ENCODE measurements at places on chromosomes 13 and 19.
A peak's percentile ranks its signal among the peaks of the same experiment; 100 is the strongest.

DNA sequence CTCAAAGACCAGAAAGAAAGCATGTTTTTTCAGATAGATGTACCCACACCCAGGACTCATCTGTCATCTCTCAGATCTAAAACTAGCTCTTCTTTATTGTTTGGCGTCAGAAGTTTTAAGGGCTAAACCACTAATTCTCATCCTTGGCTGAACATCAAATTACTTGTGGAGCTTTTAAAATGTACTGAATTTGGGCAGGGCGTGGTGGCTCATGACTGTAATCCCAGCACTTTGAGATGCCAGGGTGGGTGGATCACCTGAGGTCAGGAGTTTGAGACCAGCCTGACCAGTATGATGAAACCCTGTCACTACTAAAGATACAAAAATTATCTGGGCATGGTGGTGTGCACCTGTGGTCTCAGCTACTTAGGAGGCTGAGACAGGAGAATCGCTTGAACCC, 47.4 kb downstream of the RCBTB2 start:
- no peak for DNase-seq

DNA sequence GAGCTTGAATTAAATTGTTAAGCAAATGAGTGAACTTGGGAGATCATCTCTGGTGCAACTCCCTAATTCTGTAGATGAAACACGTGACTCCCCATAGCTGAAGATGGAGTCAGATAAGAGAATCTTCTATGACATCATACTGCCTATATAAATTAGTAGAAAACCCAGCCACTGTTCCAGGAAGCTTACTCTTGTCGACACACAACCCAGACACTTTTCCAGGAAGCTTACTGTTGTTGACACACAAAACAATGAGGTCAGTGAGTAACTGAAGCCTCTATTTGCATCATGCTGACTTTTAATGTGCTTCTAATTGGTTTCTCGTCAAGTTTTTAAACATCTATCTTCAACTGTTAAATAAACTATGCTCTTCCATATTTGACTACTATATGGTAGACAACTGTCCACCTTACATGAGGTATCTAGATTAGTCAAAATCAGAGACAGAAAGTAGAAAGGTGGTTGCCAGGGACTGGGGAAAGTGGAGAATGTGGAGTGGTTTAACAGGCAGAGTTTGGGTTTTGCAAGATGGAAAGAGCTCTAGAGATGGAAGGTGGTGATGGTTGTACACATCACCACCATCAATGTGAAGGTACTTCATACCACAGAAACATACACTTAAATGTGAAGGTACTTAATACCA, 168.2 kb downstream of the FGF14 start:
- peak; percentile 26 for DNase-seq

DNA sequence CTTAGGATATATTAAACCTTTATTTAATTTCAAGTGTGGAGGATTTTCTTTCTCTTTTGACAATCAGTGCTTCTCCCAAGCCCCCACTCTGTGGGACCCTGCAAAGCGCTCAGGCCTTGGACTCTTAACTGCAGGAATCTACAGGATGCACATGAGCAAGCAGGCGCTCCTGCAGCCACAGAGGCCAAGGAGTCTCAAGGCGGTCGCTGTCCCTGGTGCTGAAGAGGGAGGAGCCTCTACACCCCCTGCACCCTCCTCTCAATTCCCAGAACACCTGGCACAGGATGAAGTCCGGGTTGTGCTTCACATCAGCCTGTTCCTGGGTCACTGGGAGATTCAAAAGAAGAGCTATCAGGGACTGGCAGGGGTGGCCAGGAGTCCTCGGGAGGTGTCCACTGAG, 13.5 kb downstream of the OR10H4 start:
- DNase-seq = no peak

DNA sequence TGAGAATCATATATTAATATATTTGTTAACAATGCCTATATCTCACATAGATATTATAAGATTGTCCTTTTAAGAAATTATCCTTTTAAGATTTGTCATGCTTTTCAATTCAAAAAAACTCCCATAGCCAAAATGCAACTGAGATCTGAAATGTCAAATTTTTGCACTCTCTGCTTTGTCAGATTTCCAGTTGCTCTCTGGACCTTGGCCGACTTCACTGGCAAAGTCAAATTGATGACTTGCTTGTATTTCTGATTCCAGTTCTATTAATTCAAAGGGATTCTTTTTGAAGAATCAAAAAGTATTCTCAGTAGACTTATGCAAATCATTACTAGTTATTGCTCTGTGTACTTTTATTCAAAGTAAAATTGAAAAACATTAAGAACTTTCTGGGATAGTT, 101.2 kb upstream of the SCEL start:
- no peak for DNase-seq

DNA sequence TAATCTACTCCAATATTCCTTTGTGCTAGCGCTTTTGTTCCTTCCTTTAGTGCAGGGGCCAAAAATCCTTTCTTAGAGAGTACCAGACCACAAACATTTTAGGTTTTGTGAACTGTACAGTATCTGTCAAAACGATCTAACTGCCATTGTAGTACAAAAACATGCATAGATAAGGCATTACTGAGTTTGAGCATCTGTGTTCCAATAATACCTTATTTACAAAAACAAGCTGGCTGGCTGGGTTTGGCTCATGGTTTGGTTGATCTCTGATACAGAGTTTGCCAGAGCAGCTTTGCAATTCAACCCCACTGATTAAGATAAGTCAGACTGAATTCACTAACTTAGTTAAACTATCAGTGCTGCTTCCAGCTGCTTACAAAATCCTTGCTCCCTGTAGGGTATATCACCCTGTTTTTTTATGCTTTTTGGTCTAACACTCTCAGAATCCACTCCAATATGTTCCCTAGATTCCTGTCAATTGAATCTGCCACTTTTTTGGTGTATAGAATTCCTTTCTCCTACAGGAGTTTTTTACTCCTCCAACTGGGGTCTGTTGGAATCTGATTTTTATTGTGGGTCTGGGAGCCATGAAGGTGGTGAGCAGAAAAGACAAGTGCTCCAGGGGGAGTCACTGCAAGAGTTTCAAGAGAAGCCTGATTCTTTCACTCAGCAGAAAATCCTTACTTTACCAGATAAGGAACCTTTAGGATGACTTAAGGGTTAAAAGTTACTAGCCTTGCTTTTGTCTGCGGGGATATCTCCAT, 1399.4 kb downstream of the EFNB2 start:
- no peak for DNase-seq

DNA sequence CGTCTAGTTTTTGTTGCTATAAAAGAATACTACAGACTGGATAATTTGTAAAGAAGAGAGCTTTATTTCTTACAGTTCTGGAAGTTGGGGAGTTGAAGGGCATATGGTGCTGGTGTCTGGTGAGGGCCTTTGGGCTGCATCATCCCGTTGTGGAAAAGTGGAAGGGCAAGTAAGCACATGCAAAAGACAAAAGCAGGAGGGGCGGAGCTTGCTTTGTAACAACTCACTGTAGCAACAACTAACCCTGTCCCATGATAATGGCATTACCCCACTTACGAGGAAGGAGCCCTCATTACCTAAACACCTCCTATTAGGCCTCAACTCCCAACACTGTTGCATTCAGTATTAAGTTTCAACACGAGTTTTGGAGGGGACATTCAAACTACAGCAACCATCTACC, 7.2 kb upstream of the DNAJC15 start:
- no peak for DNase-seq

DNA sequence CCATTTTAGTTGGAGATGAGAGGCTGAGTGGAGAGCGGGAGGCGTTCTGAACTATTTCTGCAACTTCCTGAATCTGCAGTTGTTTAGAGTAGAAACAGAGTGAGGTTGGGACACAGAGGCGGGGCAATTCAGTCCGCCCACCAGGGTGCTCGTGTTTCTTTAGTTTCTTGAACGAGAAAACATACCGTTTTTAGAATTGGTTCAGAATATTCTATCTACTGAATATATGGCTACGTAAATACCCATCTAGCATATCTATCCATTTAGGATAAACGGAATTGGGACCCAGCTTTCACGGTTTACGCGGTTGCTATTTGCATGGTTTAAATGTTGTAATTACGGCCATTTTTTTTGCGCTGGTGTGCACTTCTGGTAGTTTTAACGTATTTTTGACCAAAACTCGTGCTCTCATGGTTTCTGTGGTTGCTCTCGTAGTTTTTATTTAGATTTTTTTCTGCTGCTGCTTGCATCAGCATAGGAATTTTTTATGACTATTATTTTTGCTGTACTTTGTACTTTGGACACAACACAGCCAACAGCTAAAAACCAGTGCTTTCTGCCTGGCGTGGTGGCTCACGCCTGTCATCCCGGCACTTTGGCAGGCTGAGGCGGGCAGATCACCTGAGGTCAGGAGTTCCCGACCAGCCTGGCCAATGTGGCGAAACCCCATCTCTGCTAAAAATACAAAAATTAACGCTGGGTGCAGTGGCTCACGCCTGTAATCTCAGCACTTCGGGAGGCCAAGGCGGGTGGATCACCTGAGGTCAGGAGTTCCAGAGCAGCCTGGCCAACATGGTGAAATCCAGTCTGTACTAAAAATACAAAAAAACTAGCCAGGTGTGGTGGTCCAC, 32.7 kb downstream of the TIMM13 start:
- no peak for DNase-seq

DNA sequence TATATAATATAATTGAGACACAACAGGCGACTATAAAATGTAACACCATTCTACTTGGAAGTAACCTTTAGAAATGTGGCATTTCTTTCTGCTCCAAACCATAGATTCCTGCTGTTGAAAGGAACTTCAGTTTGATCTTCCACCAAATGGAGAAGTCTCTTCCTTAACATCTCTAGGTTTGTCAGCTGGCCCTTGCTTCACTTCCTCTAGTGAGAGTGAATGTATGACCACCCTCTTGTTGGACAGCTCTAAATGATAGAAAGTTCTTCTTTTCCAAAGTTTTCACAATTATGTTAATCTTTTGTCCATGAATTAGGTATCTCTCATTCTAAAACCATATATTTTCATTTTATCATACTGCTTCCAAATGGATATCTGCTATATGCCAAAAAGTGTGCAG, 13.8 kb upstream of the COG6 start:
- no peak for DNase-seq

GRCh38 chr13:27375686-27376326, 48.6 kb upstream of the GTF3A start:
- no peak for DNase-seq

DNA sequence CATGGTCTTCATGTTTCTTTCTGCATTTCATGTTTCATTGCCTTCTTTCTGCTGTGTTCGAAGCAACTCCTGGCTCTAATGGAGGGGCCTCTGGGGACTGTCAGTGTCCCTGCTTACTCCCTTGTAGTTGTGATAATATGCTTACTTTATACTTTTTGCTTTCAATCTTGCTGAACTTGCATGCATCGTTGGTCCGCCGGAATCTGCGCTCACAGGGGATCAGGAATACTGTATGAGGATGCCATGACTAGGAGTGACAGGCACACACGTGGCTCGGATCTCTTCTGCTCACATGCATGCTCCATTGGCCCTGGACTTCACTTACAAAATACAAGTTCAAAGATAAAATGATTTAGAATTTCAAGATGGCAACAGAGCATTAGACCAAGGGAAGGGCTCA, 108.8 kb downstream of the SIPA1L3 start:
- DNase-seq = no peak

GRCh38 chr13:39918620-39919236, 263.3 kb downstream of the COG6 start:
- no peak for DNase-seq

DNA sequence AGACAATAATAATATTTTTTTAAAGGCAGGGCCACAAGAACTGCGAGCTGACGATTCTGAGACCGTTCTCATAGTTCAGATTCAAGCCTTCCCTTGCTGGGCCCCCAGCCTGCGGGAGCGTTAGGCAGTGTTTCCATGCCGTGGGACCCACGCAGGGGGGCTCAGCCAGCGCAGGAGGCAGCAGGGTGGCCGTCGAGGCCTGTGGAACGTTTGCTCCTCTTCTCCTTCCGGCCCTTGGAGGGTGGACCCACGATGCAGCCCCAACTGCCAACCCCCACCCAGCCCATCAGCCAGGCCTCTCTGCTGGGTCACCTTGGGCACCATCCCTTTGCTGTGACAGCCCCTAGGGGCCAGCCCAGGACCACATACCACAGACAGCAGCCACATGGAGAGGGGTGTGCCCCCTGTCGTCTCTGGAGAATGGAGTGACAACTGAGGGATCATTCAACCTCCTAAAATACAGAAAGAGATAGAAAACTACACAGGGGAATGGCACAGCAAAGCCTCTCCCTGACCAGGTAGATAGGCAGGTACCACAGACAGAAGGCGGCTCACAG, 46.8 kb downstream of the PDCD5 start:
- no peak for DNase-seq

Measured in DMS153 (cell line).